ENCODE measurements at places on chromosomes 7 and 10.

- no peak for DNase-seq
Measured at GRCh38 chr10:42781893-42782445, 626 bp upstream of the BMS1 start.

GRCh38 chr10:114764656-114765055 is 56.9 kb upstream of the FHIP2A start:
- DNase-seq = no peak

DNA sequence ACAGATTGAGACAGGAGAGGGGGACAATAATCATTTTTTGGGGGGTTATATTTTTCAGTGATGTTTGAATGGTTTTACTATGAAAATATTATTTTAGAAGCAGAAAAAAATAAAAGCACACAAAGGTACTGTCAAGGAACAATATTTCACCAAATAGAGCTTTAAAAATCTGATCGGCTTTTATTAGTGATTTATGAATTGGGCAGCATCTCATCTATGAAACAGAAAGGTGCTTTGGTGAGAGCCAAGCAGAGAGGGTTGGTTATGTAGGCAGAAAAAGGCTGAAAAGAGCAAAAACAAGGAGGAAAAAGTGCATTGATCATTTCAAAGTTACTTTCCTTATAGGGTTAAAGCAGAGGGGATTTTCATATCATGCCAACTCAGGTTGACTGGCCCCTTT is 26.4 kb upstream of the CPA2 start:
- DNase-seq = no peak

GRCh38 chr7:108860615-108861014 is 290.9 kb downstream of the DNAJB9 start:
- DNase-seq = no peak

GRCh38 chr10:119831656-119832055 is 41.0 kb downstream of the MCMBP start:
- DNase-seq = no peak

Measured in DMS153 (cell line).